Cardiac muscle cell (in vitro differentiated cells and primary cell): ENCODE measurements at places on chromosomes 4 and X. TPM values are rescaled to one million over a fixed set of nuclear protein-coding genes. Genes with fewer than 3 reads are reported as not detected.
A peak's percentile ranks its signal among the peaks of the same experiment; 100 is the strongest.

GRCh38 chrX:19743386-19743785 is 144.0 kb downstream of the SH3KBP1 start:
- no peaks in the 10 kb centered on the region for H3K4me1 ChIP-seq
- H3K4me3 ChIP-seq, result no peak overlapping the region
- no peak overlapping the region for H3K27ac ChIP-seq
- no peaks in the 10 kb centered on the region for H3K36me3 ChIP-seq

STPG2 gene
- 0.20 and 0.96 TPM in 2 replicates for polyA plus RNA-seq

ZDHHC15 gene
- 1.9 and 3.9 TPM in 2 replicates for polyA plus RNA-seq

NLRP2B gene
- 0.24 TPM in 1 of 2 replicates, not detected in the other for polyA plus RNA-seq

GRCh38 chr4:10688022-10688421 is 3.5 kb upstream of the CLNK start:
- no peak overlapping the region for H3K27ac ChIP-seq
- no peak for DNase-seq
- H3K4me1 ChIP-seq, result no peaks in the 10 kb centered on the region
- H3K36me3 ChIP-seq, result no peaks in the 10 kb centered on the region

- no peak overlapping the region for H3K27ac ChIP-seq
- no peak overlapping the region for H3K4me3 ChIP-seq
- H3K36me3 ChIP-seq, result no peaks in the 10 kb centered on the region
Measured at GRCh38 chr4:183478926-183479325, 25.9 kb upstream of the ING2 start.

DNA sequence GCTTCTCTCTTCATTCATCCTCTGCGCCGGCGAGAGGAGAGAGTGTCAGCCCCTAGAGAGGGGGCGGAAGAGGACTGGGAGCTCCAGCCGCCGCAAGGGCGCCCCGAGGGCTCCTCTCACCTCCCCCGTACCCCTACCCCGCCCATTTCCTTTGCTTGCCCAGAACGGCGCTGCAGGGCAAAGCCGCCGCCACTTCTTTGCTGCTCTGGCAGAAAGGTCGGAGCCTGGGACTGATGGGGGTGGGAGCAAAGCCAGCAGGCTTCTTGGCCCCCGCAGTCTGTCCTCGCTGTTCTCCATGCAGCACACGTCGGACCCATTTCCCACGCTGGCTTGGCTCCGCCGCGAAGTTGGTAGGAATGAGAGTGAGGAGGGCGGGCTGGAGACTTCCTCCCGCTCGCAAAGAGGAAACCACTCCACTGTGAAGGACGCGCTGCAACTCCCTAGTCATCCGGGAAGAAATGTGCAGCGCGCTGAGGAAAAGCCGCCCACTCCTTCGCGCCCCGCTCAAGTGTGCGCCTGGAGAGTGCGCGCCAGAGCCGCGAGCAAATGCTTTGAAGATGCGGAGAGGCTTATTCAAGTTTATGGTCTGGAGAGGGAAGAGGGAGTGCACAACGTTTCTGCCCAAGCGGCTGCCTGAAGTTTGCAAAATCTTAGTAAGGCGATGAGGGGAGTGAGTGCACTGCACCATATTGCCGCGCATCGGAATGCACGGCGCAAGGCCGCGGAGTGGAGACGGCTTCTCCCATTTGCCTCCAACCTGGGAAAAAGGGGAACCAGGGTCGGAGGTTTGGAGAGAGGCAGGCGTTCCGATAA is 2.8 kb upstream of the PCDH7 start:
- peak overlapping the region; percentile 88 for H3K27ac ChIP-seq
- no peaks in the 10 kb centered on the region for H3K36me3 ChIP-seq
- DNase-seq, result peak; percentile 72
- peaks cover 3% of the 10 kb centered on the region for H3K4me1 ChIP-seq
- H3K4me3 ChIP-seq, result peak overlapping the region; percentile 92

NCAPG gene
- 5.4 and 24.3 TPM in 2 replicates for polyA plus RNA-seq

DNA sequence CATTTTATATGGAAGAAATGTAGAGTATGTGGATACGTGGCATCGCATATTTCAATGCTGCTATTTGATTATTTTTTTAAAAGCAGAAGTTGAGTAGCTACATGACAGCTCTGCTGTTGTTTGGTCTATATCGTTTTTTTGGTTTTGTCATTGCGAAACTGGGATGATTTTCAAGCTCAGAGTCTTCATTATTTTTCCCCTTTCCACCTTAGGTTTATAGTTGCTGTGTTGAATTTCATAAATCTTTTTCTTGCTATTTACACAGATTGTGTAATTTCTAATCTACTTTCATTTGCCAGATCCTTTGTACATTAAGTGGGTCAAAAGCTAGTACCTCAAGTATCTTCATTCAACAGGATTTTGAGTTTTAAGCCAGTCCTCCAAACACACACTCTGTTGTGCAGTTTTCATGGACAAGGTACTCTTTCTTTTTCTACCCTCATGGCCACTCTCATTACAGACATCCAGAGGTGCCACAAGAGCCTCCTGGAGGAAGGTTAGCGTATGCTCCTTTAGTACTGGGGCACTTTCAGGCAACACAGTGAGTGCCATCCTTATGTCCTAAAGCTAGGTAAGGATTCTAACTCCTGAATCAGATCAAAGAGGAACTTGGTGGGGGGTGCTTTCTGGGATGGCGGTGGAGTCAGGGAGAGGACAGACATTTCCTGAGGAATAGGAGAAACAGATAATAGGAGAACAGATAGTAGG is 123.2 kb downstream of the FHIP1A start:
- DNase-seq, result no peak
- no peaks in the 10 kb centered on the region for H3K27me3 ChIP-seq
- H3K4me3 ChIP-seq, result no peak overlapping the region
- no peaks in the 10 kb centered on the region for H3K36me3 ChIP-seq

- H3K4me3 ChIP-seq, result no peak overlapping the region
- H3K4me1 ChIP-seq, result no peaks in the 10 kb centered on the region
- DNase-seq, result no peak
- H3K27me3 ChIP-seq, result no peaks in the 10 kb centered on the region
- no peak overlapping the region for H3K27ac ChIP-seq
Measured at GRCh38 chr4:99165978-99166377, 21.9 kb upstream of the ADH4 start.
